ENCODE measurements at places on chromosomes 3 and 15. TPM values are rescaled to one million over a fixed set of nuclear protein-coding genes. Genes with fewer than 3 reads are reported as not detected.

TGM4 gene
- total RNA-seq, result not detected

EXD1 gene
- total RNA-seq, result not detected

ALDH1A3 gene
- total RNA-seq, result 59.3 TPM

CFAP20DC gene
- total RNA-seq, result 0.06 TPM

SHC4 gene
- 1.1 TPM for total RNA-seq

FES gene
- total RNA-seq, result 21.8 TPM
